Activated gamma-delta T cell treated with Interleukin-2 at 50 U/mL for 16 hours (primary cell): ENCODE measurements at places on chromosomes 7 and 10.

DNA sequence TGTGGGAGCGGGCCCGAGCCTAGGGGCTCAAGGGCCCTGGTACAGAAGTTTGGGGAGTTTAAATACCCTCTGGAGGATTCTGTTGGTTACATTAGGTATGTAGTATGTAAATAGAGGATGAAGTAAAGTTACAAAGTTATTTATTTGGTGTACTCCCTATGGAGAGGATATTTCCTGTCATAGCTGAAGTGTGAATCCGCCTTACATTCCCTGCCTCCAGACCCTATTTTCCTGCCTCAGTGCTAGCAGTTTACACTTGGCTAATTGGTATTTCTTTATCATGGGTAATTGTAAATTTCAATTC, 60.6 kb upstream of the KLF14 start:
- no peak for DNase-seq

- DNase-seq: no peak
These were observed 546.8 kb upstream of the FOXK1 start for GRCh38 chr7:4135301-4135700.

- DNase-seq: no peak
These were observed 32.8 kb upstream of the ANTXRL start for GRCh38 chr10:46254007-46254383.

DNA sequence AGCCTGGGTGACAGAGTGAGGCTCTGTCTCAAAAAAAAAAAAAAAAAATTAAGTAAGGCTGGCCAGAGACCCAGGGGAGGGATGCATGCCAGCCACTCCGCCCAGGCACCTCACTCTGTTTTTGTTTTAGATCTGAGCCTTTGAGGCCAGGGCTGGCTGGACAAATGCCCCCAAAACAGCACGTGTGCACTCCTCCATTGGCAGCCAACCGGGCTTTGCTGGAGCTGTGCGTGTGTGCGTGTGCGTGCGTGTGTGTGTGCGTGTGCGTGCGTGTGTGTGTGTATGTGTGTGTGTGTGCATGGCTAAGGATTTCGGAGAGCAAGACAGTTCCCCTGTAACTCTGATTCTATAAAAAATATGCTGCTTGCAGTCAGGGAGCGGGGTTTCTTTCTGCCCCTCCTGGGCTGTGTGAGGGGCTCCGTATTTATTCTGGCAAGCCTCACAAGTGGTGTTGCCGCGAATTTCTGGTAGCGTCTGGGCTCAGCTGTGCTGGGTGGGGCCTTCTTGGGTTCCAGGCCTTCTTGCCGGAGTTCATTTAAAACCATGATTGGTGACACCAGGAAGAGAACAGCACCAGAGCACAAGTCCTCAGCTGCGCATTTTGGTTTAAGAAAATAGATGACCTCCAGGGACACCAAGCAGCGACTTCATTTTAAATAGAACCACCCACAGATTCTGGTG, 28.1 kb upstream of the UNCX start:
- DNase-seq: no peak

DNA sequence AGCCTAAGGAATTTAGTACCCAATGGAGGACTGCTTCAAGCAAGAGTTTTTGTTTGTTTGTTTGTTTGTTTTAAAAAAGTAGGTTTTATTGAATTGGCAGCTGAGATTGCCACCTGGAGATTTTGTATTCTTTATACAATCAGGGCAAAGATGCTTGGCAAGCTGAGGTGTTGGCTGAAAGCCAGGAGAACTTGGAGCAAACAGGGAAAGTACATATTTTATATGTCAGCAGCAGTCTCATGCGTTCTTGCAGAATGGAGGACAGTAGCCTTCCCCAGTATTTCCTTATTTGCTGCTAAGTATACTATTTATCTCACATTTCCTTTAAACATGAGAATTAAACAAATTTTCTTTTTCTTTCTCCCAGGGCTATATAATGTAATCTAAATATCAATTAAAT, 22.6 kb upstream of the ICA1 start:
- no peak for DNase-seq

- no peak for DNase-seq
These were observed 587 bp downstream of the HOXA10 start for GRCh38 chr7:27173511-27173955.

- DNase-seq: no peak
These were observed 477.7 kb upstream of the TPK1 start for GRCh38 chr7:145313551-145313950.

GRCh38 chr7:127754457-127754856, 102.5 kb downstream of the SND1 start:
- no peak for DNase-seq

DNA sequence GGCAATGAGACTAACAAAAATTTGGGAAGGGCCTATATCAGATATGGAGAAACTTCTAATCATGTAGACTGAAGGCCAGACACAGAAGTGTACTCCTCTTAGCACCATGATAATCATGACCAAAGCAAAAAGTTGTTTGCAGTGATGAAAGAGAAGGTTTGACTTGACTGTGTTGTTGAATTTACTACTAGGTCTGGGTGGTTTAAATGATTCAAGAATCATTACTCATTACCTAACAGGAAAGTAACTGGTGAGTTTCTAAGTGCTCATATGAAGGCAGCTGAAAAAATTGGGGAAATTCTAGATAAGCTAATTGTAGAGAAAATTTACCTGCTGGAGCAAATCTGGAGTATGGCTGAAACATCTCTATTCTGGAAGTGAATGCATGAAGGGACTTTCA, 451.5 kb upstream of the SORCS1 start:
- DNase-seq: no peak
